HAP-1 (cell line): ENCODE measurements at places on chromosomes 4 and X.

- DNase-seq: no peak
Observed at GRCh38 chr4:183073838-183074145, 25.3 kb upstream of the WWC2 start.

- no peak for DNase-seq
Observed at GRCh38 chr4:7197910-7198309, 5.6 kb downstream of the SORCS2 start.

GRCh38 chr4:65467068-65467680 lies 203.1 kb downstream of the EPHA5 start:
- no peak for DNase-seq

DNA sequence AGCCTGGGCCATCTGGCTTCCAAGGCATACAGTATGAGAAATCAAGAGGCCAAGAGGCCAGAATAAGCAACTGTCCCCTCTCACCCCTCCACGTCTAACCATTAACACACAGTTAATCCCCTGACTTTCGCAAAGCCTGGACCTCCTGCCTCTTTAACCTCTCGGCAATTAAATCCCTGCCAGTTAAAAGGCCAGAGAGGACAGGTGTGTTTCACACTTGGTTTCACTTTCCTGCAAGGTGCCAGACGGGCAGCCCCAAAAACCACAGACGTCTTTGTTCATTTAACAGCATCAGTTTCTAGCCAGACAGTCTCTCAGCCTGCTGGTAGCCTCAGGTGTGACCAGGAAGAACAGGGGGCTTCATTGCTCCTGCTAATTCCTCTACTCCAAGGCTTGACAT lies 91.1 kb upstream of the KIT start:
- no peak for DNase-seq

DNA sequence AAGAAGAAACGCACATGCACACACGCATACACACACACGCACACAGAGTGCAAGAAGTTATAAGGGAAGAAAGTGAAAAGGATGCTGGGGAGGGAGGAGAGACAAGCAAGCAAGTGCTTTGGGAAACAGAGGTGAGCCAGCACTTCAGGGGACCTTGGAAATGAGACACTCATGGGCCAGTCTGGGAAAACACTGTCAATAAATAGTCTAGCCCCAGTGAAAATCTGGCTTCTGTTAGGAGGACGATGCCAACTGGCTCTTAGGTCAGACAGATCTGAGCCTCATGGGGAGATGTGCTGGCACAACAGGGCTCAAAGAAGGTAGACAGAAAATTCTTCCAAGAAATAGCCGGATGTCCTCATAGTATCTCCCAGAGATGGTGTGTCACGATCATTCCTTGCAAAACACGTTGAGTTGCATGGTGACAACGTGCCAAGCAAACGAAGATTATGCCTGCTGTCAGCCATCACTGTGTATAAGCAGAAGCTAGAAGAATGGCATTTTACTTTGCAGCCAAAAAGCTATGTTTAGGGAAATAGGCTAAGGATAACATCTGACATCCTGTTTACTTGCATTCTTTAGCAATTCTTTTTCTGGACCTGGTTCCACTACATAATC lies 557 bp upstream of the ARHGEF6 start:
- no peak for DNase-seq

DNA sequence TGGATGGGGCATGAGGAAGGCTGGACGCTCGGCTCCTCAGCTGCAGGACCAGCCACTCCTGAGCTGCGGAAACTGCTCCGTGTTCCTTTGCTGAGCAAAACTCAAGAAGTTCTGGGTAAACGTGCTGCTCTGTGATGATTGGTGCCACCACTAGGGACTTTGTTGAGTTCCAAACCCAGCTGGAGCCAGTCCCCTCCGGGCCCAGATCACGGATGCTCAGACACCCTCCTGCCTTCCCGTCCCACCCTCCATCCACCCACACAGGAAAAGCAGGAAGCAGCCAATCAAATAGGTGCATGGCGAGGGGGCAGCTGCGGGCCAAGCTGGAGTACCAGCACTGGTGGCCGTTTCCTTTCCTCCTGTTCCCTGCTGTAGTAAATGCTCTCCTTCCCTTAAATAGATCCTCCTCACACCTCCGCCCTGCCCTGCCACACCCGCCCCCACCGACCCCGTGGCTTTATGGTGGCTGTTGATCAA lies 68.0 kb downstream of the ADRA2C start:
- DNase-seq: no peak

DNA sequence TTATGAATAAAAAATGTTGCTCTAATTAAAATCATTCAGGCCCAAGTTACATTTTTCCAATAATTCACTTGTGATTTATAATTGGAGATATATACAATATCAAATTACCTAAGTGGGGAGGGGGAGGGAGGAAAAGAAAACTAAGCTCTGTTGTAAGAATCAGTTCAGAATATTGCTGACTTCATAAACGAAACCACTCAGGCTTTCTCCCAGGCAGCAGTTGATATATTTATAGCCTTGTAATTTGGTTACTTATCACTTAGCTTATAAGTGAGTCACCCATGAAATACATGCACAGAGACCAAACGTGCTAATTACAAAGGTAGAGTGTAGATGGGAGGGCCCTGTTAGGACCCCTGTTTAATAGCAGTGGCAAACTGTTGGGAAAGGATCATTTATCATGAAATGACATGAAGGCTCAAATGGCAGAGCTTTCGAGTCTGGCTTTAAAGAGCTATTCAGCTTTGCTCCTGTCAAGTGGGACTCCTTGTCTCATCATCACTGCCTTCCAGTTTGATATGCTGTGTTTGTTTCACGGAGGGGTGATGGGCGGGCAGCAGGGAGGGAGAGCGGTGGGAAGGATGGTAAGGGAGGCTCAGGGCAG lies 105.6 kb upstream of the PGRMC2 start:
- no peak for DNase-seq

GRCh38 chr4:140710908-140711622 lies 45.1 kb downstream of the TBC1D9 start:
- no peak for DNase-seq

DNA sequence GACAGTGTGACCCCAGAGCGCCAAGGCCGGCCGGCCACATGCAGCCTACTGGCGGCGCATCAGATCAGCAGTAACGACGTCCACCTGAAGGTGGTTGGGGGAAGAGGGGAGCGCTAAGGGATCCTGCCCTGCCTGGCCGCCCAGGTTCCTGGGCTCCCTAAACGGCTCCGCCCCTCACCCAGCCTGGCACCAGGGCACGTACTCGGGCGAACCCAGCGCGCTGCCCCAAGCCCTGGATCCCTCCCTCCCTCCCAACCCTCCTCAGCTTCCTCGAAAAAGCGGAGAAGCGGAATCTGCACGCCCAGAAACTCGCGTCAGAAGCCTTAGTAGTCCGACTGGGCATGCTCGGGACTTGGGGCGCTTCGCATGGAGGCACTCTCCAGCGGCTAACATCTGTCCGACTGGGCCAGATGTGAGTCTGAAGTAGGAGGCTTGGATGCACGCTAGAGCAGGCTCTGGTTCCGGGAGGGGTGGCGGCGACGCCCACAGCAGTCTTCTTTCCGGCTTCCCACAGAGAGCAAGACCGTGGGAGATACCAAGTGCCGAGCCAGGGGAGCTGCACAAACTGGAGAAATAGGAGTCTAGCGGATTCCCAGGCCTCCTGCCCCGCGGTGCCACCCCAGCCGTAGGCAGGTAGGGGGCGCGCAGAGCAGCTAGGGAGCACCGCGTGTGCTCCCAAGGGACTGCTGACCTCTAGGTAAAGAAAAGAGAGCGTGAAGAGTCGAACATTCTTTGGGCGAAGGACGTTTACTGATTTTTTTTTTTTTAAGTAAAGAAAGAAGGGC lies 114.3 kb upstream of the TEX13C start:
- peak; percentile 85 for DNase-seq

- DNase-seq: no peak
Observed at GRCh38 chrX:130771230-130771629, 131.8 kb downstream of the ENOX2 start.

- peak; percentile 47 for DNase-seq
Observed at GRCh38 chr4:111475001-111475400, 670.3 kb upstream of the FAM241A start.

- no peak for DNase-seq
Observed at GRCh38 chr4:74674750-74675149, 119.6 kb downstream of the BTC start.

GRCh38 chrX:447052-447451 lies 60.3 kb upstream of the PPP2R3B start:
- no peak for DNase-seq

DNA sequence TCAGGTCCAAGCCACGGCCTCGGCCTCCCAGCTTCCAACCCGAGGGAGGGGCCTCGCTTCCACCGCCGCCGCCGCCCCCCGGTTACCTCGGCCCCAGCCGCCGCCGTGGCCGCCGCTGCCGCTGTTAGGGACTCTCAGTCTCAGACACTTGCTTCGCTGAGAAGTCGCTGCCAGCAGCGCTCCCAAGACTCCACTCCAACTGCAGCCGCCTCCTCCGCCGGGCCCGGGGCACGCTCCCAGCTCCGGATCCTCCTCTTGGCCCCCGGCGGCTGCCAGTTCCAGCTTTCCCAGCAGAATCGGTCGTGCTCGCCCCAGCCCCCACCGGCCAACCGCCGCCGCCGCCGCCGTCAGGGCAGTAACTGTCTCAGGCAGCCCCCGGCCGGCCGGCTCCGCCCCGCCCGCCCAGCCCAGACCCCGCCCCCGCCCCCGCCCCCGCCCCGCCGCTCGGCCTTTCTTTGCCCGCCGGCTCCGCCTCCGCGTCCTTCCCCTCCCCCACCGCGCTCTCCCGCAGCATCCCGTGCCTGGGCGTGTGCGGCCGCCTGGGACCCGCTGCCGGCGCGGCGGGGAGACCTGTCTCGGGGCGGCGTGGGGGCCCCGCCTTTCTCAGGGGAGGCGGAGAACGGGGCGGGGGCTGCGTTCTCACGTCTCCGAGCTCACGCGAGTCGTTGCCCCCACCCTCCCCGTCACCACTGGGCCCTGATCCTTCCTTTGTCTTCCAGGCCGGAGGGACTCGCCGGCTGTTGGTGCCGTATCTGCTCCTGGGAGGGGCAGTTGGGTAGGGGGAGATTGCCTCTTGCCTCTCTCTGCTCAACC lies at the start of gene ANKRD50:
TSS of gene ANKRD50 (minus strand) at position 361 of the 813 bp plus-strand sequence. CDS start 2,221 bp downstream, outside the sequence.
- peak; percentile 95 for DNase-seq

DNA sequence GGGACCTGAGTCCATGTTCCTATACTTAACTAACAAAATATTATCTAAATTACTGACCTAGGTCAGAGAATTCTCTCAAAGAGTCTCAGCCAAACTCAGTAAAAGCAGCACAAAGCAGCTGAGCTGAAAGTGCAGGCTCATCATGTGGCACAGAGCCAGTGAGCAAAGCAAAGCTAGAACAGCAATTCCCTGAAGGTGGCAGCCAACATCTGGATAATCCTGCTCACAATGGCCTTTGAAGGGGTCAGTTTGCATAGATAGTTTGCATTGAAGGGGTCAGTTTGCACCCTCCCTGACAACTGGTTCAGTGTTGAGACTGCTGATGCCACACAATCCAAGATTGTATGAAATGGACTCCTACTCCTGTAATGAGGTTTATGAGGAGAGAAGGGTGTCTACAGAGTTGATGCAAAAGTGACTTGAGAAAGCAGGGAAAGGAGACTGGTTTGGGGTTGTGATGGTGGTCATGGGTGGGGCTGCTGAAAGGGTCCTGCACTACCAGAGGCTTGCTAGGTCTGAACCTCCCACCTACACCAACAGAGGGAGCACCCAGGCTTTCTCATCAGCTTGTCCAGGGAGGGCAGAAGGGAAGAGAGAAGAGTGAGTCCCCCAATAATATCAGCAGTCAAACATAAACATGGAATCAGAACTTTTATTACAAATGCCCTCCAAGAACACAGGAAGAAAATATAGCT lies 39.7 kb downstream of the TRIM61 start:
- peak; percentile 48 for DNase-seq

- no peak for DNase-seq
Observed at GRCh38 chr4:17502756-17503155, 9.1 kb downstream of the QDPR start.

DNA sequence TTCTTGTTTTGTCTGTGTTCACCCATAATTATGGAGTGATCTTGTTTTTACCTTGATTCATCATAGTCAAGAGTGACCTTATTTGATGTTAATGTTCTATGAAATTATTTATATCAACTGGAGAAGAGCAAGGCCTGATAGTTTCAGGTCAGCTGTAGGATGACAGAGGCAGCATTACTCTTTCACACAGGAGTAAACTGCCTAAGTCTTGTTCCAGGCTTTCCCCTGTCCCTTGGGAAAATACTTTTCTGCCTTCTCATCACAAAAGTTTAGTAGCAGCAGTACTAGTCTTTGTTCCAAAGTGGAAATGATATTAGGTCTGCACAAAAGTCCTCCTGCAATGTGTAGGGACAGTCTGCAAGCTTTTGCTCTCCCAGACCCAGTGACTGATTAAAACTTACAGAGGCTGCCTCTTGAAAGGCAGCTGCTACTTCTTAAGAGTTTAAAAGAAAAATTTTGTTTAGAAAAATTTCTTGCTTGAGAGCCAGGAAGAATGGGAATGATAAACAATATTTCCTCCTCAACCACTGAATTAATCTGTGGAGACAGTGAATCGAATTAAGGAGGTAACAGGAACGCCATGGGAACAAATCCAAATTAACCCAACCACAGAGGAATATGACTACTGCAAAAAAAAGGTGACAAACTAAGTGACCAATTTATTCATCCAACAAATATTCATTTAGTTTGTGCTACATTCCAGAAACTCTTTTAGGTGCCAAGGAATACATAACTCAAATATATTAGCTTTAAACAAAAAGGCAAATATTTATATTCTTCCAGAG lies 991.4 kb upstream of the PABPC4L start:
- no peak for DNase-seq
